Kidney tubule cell (primary cell): ENCODE measurements at places on chromosomes 4 and X.

GRCh38 chrX:72003811-72004750, 93.4 kb downstream of the NHSL2 start:
- DNase-seq: peak; percentile 50

DNA sequence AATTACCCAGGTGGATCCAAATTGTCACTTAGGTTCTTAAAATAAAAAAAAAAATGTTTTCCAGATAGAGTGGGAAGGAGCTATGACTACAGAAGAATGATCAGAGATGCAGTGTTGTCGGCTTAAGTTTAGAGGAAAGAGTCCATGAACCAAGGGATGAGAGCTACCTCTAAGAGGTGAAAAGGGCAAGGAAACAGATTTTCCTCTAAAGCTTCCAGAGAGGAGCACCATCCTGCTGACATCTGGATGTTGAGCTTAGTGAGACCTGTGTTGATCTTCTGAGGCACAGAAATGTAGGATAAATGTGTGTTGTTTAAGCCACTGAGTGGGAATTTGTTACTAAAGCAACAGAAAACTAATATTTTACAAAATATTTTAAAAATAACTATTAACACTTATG, 498.7 kb downstream of the SPOCK3 start:
- no peak for DNase-seq

- DNase-seq: no peak
Measured at GRCh38 chr4:156956826-156957368, 14.7 kb downstream of the PDGFC start.

GRCh38 chrX:96721354-96721753, 36.7 kb downstream of the DIAPH2 start:
- peak; percentile 13 for DNase-seq

- no peak for DNase-seq
Measured at GRCh38 chr4:180565856-180566431, 1677.3 kb upstream of the TENM3 start.

DNA sequence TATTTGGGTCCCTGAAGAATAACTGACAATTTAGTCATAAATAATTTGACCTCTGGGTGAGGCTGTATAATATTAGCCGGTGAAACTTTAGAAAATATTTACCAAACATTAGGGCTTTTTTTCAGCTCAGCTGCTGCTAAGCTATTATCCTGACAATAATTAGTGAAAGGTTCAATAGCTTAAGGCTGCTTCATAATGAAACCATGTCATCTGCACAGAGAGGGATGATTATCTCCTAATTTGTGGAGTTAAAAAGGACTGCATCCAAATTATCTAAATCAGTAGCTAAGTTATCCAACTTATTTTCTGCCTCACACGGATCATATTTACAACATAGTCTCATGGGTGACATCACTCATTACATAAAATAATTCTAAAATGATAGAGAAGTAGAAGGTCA, 1249.8 kb downstream of the RAPGEF2 start:
- no peak for DNase-seq

DNA sequence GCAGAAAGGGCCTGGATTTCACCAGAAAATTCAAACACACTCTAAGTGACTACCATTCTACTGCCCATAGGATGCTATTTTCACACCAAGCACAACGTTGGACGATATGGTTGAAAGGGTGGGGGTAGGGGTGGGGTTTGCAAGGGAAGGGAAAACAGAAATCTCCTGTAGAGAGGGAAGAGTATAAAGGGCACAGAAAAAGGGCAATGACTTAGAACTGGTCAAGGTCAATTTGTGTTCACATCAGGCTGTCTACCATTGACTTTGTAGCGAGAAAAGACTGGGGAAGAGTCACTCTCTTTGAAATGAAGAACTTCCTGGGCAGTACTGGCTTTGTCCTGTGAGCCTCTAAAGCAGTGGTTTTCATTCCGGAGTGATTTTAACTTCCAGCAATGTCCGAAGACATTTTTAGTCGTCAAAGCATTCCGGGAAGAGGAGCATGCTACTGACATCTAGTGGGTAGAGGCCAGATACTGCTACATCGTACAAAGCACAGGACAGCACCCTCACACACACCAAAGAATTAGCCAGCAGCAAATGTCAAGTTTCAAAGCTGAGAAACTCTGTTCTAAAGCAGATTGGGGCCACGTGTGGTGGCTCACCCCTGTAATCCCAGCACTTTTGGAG, 48.4 kb upstream of the SLC7A3 start:
- peak; percentile 52 for DNase-seq

DNA sequence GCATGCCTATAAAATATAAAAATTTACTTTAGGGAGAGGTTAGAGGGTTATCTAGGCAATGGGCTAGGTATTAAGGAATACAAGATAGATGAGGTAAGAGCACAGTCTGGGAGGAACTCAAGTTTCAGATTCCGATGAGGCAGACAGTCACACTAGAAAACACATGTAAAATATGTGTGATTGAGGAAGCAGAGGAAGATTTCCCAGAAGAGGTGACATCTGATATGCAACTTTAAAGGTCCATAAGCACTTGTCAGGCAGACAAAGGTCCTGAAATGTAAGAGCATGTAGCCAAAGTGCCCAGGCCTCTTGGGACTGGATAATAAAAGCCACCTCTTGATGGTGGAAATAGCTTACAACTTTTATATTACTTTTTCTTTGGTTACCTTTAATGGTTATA, 81.1 kb upstream of the AADAT start:
- DNase-seq: no peak

DNA sequence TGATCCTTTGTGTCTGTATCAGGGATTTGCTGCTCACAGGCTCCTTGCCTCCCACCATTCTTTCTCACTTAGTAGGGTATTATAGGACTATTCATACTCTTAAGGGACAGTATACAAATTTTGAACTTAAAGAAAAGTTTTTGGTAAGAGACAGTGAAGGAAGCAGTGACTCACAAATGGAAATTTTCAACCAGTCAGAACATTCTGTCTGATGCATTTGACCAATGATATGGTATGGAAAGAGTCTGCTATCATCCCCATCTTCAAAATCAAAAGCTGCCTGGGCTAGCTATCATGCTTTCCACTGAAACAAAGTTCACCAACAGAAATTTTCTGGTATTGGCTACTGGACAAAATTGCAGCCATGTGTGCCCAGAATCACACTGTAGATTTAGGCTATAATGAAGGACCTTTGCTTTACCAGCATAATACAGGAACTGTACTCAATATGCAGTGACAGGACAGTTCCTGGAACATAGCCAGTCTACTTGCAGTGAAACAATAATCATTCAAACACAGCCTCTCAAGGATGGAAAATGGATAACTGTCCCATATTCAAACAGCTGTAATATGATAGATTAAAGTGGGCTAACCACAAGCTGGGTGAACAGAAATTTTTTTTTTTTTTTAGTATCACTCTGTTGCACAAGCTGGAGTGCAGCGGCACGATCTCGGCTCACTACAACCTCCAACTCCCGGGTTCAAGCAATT, 109.0 kb upstream of the ACSL4 start:
- no peak for DNase-seq
